ENCODE measurements at places on chromosomes 2 and 18. TPM values are rescaled to one million over a fixed set of nuclear protein-coding genes. Genes with fewer than 3 reads are reported as not detected.

DNA sequence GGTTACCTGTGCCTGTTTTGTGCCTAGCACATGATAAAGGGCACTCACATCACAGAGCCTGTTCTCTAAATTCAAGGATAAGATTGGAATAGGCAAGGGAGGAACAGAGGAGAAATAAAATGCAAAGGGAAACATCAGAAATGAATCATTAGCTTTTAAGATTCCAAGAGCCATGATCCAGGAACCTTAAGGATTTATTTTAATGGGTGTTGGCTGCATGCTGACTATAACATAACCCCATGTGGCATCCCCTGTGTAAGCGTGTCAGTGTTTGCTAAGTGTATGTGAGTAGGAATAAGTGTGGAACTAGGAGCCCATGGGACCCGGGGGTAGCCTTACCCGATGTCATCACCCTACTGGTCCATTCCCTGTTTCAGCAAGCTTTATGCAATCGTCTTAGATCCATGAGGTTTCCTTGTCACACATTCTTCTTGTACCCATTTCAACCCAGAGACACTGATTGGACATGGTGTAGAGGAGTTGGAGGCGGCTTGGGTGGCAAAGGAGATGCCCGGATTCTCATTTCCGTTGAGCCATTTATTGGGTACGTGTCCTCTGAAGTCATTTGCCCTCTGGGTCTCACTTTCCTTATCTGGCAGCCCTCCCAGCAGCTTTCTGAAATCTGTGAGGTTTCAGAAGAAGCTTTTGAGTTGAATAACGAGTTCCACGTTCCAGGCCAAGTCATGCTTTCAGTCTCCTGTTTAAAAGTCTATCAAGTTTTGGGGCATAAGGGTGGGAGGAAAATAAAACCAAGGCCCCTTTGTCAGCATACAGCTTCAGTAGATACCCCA lies 117.0 kb downstream of the MGAT5 start:
- no peak for DNase-seq

Gene NTSR2
- not detected for total RNA-seq

Gene GREB1
- 0.07 TPM for total RNA-seq

DNA sequence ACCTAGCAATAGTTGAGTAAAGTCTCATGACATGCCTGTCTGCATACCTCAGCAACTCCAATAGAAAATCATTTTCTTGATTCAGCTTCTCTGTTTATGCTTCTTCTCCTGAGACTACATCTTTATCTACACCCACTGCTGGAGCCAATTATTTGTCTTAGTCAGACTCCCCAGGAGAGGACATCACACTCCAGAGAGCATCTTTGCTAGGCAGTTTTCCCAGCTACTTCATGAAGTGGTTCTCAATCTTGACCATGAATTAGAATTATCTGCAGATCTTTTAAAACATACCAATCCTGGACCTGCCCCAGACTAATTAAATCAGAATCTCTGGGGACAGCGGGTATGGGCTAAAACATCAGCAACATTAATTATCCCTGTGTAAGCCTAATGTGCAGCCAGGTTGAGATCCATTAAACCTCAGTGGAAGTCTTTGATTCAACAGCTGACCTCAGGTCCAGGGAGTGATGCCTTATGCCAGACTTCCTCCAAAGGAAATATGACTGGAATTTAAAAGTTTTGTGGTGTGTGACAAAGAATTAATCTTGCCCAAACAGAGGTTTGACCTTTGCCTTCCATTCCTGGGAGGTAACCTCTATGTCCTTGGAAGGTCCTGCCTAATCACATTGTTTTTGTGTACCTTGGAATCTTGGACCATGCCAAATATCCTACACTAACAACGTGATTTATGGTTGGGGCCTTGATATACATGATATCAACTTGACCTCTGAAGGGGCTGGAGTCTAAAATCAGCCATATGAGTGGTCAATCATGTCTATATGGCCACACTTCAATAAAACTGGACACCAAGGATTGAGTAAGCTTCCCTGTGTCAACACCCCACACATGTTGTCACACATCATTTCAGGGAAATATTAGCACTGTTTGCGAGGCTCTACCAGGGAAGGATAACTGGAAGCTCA lies 99.3 kb upstream of the DNAJC10 start:
- peak; percentile 54 for DNase-seq

DNA sequence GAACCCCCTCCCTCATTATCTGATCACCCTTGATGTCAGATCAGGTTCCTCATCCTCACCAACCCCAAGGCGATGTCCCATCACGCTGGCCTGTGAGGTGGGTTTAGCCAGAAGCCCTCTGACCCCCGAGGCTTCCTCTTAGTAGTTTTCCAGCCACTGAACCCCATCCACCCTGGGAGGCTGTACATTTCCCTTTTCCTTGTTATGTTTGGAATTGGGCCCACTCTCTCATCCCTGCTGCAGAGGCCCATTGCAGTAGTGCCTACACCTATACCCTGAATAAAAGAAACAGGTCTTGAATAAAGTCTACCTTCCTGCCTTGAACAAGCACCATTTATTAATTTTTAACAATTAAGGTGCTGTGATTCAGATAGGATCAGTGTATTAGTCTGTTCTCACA lies 80.1 kb downstream of the NCAPH start:
- DNase-seq = no peak

- DNase-seq = no peak
Measured at GRCh38 chr2:120722568-120723421, 12.9 kb upstream of the GLI2 start.

DNA sequence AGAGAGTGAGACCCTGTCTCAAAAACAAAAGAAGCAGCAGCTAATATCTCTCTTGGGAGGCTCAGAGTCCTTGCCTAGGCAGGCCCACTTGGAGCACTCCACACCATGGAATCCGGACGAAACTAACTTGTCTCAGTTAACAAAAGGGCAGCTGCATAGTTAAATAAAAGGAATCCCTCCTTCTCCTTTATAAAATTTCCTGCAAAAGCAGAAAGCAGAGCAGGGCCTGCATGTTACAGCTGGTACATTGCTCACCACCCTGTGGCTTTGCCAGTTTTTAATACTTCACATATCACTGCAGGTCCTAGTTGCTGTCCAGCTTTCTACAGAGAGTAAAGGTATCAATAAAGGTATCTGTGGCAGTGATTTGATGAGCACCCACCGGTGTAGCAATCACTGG lies 93.6 kb downstream of the ASAP2 start:
- no peak for DNase-seq

GRCh38 chr2:171297956-171298355 lies 135.8 kb downstream of the METTL8 start:
- peak; percentile 49 for DNase-seq

Gene PID1
- total RNA-seq = 0.69 TPM

Gene SRD5A2
- total RNA-seq = under 0.01 TPM

Gene SEC11C
- 37.6 TPM for total RNA-seq

Gene MC2R
- not detected for total RNA-seq

Gene FSIP2
- total RNA-seq = under 0.01 TPM

- no peak for DNase-seq
Measured at GRCh38 chr2:2869553-2869952, 508.1 kb downstream of the EIPR1 start.

Gene CRYGD
- not detected for total RNA-seq

Gene LYG2
- not detected for total RNA-seq

DNA sequence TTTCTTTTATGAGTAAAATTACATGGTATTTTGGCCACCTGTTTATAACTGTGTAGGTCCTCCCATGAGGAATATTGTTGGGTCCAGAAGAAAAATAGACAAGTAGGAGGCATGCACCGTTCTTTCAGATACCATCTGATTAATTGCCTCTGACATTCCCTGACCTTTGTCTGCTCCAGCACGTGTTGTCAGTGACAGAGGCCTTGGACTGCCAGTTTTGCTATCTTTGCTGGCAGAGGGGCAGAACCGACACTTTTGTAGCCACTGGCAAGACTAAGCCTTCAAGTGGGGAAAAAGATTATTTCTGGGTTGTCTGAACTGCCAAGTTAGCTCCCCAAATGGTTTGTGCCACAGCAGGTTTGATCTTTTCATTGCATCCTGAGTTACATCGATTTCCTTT lies 276.9 kb downstream of the CAMKMT start:
- DNase-seq = no peak

Gene RASGRP3
- total RNA-seq = 0.36 TPM

Gene CNTNAP5
- total RNA-seq = not detected

Gene POU3F3
- 34.0 TPM for total RNA-seq

Gene MC5R
- not detected for total RNA-seq

- DNase-seq = no peak
Measured at GRCh38 chr2:63056107-63057050, 5.7 kb downstream of the OTX1 start.

DNA sequence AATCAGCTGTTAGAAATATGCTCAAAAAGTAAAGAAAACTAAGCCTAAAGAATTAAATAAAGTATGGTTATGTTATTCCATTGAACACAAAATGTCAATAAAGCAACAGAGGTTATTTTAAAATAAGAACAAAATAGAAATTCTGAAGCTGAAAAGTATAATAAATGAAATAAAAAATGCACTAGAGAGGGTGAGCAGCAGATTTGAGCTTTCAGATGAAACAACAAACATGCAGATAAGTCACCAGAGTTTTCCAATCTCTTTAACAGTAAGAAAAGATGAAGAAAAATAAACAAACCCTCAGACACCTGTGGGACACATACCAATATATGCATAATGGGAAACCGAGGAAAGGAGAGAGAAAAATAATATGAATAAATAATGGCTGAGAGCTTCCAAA lies 70.3 kb upstream of the SLC9A2 start:
- no peak for DNase-seq

Gene CCDC138
- total RNA-seq = 9.7 TPM

DNA sequence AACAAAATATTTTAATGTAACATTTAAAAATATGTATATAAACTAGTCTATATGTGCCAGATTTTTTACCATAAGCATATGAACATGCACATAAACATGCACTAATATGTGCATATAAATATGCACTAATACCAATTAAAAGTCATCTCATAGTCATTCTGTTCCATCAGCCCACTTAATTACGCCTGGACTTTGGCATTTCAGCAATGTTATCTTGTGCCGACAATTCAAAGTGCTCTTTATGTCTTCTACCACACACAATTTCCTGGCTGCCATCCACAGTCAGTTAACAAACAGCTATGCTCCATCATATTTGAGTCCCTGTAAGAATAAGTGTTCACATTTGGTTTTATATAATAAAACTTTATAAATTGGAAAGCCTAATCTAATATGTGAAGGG lies 92.6 kb upstream of the TSPYL6 start:
- DNase-seq = no peak

GRCh38 chr18:8721716-8722115 lies 16.4 kb downstream of the MTCL1 start:
- DNase-seq = no peak

DNA sequence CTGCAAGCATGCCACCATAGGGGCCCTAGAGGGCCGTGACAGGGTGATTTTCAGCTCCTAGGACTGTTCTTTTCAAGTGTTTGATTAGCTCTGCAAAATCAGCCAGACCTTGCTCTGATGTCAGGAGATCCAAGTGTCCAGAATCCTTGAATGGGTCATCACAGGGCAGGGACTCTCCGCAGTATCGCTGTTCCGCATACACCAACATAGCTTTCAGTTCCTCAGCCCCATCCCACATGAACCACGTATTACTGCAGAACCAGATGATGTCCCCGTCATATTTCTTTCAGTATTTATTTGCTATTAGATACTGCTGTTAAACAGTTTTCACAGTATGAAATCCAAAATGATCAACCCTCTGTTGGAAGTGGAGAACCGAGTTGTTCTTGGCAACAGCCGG lies 46.6 kb upstream of the RFX8 start:
- DNase-seq = no peak

- DNase-seq = no peak
Measured at GRCh38 chr2:47917276-47917961, 11.1 kb upstream of the FBXO11 start.

Measured in epithelial cell of proximal tubule (primary cell).